ENCODE measurements at places on chromosomes 11 and 22.

DNA sequence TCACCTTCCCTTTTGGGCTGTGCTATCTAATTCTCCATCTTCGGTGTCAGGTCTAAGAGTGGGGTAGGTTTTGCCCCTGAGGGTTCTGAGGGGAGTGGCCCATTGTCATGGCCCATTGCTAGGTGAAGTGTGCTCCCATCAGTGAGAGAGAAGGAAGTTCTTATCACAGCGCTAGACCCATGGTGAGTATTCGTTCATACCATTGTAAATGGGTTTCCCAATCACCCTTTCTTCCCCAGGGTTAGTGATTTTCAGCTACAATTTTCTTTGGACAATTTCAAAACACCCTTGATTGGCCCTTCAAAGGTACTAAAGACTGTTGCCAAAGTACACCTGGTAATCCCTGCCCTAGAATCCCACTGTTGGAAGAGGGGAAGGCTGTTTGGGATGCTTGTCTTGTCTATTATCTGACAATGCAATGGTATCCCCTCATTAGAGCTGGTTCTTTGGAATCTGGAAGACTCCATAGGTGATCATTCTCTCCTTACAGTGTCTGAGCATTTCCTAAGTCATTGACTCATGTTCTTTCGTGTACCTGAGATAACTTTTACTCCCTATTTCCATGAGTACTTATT is 20.2 kb downstream of the MPEG1 start:
- no peak for DNase-seq

DNA sequence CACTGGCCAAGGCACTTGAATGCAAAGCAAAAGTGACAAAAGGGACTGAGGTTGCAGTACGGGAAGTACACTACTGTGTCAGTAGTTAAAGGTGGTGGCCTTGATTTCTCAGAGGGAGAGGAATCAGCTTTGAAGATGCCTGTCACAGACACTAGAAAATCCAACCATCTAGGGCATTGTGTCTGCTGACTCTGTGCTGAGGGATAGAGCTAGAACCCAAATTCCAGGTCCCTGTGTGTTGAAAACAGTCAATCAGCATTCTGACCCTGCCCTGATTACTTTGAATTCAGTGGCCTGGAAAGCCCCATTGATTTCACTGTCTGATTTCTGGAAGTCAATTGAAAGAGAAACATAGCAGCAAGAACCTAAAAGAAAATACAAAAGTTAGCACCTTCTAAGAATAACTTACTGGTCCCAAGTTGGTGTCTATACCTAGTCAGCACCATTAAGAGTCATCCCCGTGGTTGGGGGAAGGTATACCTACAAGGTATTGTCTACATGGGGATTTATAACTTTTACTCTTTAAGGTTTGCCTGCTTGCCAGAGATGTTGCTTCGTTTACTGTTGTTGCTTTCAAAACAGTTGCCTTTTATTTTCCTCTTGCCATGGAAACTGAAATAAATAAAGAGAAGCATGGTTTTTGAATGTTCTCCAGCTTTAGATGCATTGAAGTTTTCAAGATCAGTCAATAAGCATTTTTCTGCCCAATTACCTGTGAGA is 97.3 kb downstream of the PDHX start:
- no peak for DNase-seq

- DNase-seq, result no peak
These were observed 27.2 kb downstream of the TBX1 start for GRCh38 chr22:19787849-19788141.

GRCh38 chr11:43234881-43235280 is 76.9 kb upstream of the API5 start:
- no peak for DNase-seq

GRCh38 chr11:124415356-124415923 is 9.2 kb downstream of the OR8B4 start:
- DNase-seq, result no peak

DNA sequence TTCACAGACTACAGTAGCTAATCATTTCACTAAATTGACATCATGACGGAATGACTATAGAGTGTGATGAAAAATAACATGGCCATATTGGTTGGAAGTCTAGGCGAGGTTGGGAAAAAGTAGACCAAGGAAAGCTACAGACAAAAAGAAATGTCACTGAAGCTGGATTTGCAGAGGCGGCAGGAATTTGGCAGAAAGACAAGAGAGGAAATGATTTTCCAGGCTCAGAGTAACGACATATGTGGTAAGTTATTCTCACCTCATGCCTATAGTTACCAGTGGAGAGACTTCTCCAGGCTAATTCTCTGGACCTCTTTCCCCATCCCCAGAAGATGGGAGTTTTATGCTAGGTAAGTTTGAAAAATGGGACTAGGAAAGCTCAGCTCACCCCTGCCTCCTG is 1005.8 kb upstream of the CCDC90B start:
- no peak for DNase-seq

GRCh38 chr11:61967924-61968757 is 707 bp upstream of the FTH1 start:
- no peak for DNase-seq

DNA sequence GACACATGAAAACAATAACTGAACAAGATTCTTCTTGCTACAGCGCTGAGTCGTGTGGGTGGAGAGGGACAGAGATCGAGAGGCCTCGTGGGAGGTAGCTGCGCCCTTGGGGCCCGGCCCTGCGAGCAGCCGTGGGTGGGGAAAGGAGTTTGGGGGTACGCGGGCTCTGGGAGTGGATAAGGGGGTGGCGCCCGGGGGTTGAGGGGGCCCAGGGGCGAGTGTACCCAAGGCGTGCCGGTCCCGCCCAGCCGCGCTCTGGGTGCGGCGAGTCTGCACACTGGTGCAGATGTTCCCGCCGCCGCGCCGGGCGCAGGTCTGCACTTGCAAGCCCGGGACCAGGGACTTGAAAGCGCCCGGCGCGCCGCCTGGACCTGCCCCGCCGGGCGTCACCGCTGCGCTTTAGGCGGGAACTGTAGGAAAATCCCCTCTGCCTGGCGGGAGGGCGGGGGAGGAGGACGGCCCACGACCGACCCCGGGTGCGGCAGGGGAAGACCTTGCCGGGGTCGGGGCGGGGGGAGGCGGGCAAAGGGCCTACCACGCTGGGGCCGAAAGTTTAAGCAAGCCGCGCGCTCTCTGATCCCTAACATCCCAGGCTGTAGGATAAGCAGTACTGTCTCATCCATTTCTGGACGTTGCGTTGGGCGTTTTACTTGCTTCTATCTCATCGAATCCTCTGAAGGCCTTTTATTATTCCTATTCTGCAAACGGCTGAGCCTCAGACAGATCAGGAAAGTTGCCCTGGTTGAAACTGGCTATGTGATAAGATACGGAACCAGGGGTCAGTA is 1.4 kb upstream of the KREMEN1 start:
- peak; percentile 82 for DNase-seq

DNA sequence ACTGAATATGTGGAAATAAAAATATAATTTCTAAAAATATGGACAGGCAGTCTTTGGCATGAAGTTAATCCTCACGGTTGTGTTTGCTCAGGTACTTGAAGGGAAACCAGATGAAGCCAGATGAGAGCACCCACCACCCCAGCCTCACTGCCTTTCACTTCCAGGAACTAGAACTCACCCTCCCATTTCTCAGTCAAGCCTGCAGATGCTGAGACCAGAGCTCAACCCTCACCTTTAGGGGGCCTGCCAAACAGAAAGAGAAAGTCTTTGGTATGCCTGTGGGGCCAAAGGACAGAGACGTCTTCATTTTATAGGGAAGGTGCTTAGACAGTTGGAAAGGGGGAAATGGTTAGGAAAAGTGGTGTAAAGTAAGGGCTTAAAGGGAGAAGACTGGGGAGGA is 252.8 kb upstream of the PLET1 start:
- no peak for DNase-seq

DNA sequence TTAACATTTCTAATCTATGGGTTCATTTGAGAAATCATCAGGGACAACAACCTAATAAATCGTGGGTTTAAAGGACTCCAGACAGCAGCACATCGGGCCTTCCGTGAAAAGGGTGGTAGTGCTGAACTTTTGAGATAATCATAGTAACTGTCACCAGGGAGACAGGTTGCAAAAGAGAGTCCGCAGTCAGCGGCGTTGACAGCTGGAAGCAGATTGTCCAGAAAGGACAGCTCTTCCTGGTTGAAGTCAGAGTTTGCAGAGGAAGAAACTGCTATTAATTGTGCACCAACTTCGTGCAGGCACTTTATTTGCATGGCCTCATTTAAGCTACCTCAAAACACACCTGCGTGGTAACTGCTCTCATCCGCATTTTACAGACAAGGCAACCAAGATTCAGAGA is 20.5 kb upstream of the ISX start:
- DNase-seq, result no peak

- no peak for DNase-seq
These were observed 10.3 kb downstream of the MPPED1 start for GRCh38 chr22:43421914-43422615.

DNA sequence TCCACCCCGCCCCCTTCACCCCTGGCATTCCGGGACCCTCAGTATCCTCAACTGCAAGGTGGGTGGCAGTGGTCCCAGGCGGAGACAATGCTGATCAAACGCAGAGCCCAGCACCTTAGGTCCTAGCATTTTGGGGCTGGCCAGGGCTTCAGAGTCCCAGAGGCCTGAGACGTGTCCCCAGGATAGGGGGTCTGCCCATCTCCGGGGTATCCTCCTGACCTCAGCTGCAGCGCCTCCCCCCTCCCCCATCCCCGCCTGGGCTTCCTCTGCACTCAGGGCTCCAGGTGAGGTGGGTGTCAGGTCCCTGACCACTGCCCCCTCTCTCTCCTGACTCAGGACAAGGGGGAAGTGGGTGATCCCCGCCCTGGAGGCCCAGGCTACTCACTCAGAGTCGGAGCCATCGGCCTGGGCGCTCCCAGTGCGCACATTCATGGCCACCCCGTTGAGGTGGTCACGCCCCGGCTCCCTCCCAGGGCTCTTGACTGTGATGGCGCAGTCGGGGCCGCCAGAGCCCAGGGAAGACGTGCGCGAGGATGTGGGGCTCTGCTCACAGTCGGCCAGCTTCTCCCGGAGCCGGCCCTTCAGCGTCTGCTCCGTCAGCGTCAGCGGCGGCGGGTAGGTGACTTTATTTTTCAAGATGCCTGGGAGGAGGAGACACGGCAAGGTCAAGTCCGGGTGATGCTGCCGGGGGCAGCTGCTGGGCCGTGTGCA is 28.3 kb downstream of the TRMU start:
- no peak for DNase-seq

GRCh38 chr11:125074511-125075241 is 11.6 kb downstream of the SLC37A2 start:
- no peak for DNase-seq

DNA sequence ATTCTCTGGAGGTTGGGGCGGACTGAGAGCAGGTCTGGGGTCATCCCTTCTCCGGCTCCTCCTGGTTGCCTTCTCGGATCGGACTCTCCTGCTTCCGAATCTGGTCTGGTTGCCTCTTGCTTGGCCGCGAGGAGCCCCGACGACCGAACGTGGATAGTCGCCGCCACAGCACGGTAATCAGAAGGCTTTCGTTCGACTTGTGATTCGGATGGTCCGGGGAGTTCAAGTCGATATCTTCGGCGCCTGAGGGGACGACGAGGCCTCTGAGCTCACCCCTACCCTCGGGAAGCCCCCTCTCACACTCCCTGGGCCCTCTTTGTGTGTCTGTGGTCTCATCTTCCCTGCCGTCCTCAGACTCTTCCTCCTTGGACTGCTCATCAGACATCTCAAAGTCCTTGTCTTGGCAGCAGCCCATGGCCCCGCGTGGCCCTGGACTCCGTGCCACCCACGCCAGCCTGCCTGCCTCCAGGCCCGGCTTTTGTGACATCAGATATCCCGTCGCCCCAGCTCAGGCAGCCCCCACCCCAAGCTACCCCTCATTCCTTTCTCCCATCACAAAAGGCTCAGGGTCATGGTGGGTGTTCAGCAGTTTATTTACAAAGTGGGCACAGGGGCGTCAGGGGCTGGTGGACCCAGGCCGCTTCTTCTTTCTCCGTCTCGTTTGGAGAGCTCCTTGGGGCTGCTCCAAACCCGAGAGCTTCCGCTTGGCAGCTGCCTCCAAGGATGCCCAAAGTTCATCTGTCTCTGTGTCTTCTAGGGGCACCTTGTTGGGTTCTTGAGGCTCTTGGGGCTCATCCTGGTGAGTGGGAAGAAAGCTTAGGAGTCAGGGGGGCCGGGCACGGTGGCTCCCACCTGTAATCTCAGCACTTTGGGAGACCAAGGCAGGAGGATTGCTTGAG is at the start of gene TEX54:
Gene TEX54 (minus strand): TSS at position 506 of the 899 bp plus-strand sequence.
- no peak for DNase-seq

DNA sequence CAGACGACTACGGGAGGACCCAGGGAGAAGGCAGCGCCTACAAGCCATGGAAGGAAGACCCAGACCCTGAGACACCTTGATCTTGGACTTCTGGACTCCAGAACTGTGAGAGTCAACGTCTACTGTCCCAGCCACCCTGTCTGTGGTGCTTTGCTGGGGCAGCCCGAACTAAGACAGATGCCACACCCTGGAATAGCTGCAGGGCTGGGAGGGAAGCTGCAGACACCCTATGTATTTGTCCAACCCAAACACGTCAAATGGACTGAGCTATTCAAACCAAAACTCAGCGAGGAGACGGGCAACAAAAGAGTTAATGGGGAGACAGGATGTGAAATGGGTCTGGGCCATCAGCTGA is 169.3 kb downstream of the CTTN start:
- DNase-seq, result no peak

GRCh38 chr11:59264736-59265135 is 52.0 kb upstream of the MPEG1 start:
- DNase-seq, result no peak

GRCh38 chr11:65213322-65214211 is 31.8 kb downstream of the CAPN1 start:
- no peak for DNase-seq

DNA sequence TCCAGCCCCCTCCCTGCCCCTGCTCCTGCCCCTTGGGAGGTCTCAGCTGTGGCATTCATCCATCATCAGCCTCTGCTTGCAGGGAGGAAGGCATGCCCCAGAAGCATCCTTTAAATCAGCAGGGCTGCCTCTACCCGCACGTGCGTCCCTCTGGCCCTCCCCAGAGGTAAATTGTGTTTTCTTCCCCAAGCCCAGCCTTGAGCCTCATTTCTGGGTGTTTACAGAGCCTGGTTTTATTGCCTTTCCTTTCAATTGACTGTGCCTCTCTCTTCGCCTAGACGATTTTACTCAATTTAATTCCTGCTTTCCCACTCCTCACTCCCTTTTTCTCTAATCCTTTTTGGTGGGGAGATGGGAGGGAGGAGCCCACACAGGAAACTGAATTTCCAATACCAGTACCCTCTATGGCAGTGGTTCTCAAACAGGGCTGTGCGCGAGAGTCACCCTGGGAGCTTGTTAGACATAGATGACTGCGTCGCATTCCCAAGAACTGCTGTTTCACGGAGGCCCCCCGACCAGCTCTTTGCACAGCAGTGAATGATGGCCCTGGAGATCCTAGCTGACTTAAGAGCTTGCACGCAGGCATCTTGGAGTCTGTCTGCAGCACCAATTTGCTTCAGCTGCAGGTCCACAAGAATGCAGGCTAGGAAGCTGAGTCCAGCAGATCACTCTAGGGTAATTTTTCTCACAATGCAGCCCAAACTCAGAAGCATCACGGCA is 15.1 kb upstream of the OAF start:
- DNase-seq, result peak; percentile 78

GRCh38 chr11:27754035-27755017 is 54.1 kb upstream of the BDNF start:
- no peak for DNase-seq

- DNase-seq, result no peak
These were observed 201.1 kb downstream of the BRD1 start for GRCh38 chr22:49626361-49627216.

All from islet precursor cell (in vitro differentiated cells).